ENCODE measurements at places on chromosomes 5 and 9.

DNA sequence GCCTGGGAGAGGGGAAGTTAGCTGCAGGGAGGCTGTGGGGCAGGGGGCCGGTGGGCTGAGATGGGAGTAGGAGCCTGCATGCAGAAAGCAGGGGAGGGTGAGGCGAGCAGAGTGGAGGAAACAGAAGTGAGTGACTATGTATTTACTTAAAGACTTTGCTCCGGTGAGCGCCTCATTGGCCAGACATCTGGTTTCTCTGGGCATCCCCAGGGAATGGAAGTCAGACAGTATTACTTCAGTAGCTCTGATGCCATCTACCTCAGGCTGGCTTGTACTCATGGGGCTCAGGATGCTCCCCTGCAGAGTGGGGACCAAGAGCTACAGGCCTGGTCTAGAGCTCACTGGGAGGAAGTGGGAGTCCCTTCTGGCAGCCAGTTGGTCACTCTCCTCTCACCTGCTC is 78.2 kb upstream of the ARAP3 start:
- DNase-seq = no peak

GRCh38 chr5:62011089-62011664 is 294.8 kb upstream of the KIF2A start:
- DNase-seq = no peak

GRCh38 chr5:59099270-59099994 is 516.6 kb downstream of the RAB3C start:
- peak; percentile 39 for DNase-seq

- no peak for DNase-seq
Measured at GRCh38 chr9:34505370-34506120, 17.2 kb downstream of the ENHO start.

DNA sequence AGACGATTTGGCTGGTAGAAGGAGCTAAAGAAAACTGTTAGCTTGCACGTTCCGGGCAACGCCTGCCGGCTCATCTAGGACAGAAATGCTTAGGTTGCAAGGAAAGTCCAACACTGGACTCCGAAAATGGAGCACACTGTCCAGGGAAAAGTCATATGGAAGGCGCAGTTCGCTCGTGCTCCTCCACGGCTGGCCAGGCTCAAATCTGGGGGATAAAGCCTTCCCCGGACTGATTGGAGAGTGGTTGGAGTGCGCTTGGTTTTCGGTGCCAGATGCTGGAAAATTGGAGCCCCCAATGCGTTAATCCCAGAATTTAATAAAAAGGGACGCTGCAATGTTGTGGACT is 955 bp downstream of the CDH6 start:
- DNase-seq = peak; percentile 38

GRCh38 chr5:68141494-68141893 is 74.1 kb upstream of the PIK3R1 start:
- DNase-seq = peak; percentile 31

GRCh38 chr9:21558615-21559401 is 76.7 kb upstream of the IFNE start:
- DNase-seq = peak; percentile 67

GRCh38 chr5:51392689-51393199 is 9.5 kb downstream of the ISL1 start:
- DNase-seq = no peak

DNA sequence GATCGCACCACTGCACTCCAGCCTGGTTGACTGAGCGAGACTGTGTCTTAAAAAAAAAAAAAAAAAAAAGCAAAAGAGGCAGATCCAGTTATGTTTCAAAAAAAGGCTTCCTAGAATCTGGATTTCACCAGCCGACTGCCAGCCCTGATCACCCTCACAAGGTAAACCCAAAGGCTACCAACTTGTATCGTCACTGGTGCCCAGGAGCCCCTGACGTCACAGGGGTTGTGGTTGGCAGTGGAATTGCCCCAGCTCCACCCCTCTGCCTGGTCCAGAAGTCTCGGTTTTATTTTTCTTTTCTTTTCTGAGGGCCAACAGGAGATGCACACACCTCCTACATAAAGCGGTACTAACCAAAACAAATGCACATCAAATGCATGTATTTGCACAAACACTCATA is 6.0 kb upstream of the LMX1B start:
- no peak for DNase-seq

- no peak for DNase-seq
Measured at GRCh38 chr5:107517185-107518033, 153.3 kb downstream of the EFNA5 start.

DNA sequence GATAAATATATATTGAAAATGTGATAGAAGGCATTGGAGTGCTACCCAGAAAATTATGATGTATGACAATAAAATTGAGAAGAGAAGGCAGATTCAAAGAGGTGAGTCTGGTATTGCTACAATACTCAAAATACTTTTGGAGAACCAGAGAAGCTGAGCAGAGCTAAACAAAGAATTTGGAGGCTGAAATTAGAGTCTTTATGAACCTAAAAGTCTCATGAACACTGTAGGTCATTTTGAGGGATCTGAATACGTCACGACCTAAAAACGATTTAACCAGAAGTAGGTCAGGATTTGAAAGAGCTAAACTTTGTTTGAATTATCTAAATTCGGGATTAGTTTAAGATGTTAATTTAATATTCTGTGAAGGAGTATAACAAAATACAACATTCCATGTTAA is 182.4 kb upstream of the CDH9 start:
- no peak for DNase-seq

GRCh38 chr9:35177520-35177919 is 15.7 kb downstream of the UNC13B start:
- no peak for DNase-seq

GRCh38 chr5:172142709-172143215 is 45.3 kb downstream of the STK10 start:
- DNase-seq = peak; percentile 16

DNA sequence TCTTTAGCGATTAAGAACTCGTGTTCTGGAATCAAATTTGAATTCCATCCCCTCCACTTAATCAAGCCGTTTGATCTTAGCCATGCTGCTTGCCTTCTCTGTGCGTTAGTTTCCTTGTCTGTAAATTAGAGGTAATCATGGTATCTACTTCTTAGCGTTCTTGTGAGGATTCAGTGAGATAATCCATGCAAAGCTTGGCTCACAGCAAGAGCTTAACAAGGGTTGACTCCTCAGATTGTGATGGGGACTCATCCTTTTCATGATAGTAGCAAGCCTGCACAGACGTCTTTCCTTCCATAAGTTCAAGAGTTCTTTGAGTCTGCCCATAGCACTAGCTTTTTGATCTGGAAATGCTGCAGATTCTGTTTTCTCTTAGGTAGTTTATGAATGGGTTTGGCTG is 72.8 kb downstream of the TRIO start:
- no peak for DNase-seq

DNA sequence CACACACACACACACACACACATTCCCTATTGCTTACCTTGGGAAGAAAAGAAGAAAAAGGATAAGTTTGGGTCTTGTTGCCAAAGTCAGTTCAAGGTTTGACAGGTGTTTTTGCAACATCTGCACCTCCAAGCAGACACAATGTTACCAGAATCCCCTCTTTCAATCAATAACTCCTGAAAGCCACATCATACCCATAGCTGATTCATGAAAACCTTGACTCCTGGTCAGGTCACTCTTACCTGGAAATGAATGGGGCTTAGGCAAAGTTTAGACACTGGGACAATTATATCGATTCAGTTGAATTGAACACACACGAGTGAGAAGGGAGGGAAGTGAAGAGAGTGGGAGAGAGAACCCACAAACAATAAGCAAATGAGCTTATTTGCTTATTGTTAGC is 27.0 kb downstream of the IL9 start:
- DNase-seq = no peak

DNA sequence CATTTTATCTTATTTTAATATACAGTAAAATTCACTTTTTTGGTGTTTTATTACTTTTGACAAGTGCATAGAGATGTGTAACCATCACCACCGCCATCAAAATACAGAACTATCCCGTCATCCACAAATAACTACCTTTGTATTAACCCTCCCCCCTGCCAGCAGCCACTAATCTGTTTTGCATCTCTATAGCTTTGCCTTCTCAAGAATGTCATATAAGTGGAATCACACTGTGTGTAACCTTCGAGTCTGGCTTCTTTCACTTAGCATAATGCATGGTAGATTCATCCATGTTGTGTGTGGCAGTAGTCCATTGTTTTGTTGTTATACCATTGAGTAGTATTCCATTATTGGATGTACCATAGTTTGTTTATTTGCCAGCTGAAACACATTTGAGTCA is 98.8 kb downstream of the BOD1 start:
- DNase-seq = no peak

GRCh38 chr5:53343187-53343586 is 137.2 kb upstream of the FST start:
- peak; percentile 79 for DNase-seq

GRCh38 chr9:18143073-18143745 is 330.7 kb upstream of the ADAMTSL1 start:
- DNase-seq = peak; percentile 28

DNA sequence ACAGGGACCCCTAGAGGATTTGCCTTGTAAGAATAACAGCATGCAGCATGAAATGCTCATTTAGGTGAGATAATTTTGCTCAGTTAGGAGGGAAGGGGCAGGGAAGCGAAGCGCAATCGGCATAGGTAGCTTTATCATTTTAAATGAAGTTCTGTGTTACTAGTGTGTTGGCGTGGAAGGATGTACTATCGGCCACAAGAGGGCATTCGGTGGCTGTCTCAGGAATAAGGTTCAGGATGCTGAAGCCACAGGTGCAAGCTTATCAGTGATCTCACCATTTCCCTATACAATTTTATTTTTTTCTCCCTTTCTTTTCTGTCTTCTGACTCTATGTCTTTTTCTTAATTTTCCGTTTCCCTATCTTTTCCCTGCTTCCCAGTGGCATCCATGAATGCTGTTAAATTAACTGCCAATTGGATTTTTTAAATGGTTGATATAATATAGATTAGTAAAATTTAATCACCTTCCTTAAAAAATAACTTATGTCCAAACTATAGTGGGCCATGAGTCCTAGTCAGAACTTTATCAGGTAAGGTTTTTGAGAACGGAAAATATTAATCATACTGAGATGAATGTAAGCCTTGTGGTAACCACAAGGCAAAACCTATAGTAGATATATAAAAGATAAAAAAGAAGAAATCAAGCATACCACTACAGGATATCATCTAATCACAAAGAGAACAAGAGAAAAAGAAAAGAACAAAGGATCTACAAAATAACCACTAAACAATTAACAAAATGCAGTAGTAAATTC is 1.2 kb upstream of the INSL6 start:
- peak; percentile 76 for DNase-seq

DNA sequence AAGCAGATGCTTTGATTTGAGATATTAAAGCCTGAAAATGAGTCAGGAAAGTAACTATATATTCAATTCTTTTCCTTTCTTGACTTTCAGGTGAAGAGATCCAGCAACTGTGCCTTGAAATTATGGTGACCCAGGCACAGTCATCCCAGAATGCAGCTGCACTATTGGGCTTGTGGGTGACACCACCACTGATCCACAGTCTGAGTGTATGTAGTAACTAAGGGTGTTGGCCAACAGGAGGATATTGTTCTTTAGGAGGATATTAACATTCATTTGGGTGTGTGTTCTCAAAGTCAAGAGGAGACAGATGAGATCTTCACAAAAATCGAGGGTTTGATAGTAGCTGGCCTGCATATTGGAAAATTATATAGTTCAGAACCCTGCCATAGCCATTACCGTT is 53.2 kb downstream of the HACD4 start:
- DNase-seq = no peak

GRCh38 chr9:116792271-116792670 is 105.2 kb downstream of the TRIM32 start:
- no peak for DNase-seq

DNA sequence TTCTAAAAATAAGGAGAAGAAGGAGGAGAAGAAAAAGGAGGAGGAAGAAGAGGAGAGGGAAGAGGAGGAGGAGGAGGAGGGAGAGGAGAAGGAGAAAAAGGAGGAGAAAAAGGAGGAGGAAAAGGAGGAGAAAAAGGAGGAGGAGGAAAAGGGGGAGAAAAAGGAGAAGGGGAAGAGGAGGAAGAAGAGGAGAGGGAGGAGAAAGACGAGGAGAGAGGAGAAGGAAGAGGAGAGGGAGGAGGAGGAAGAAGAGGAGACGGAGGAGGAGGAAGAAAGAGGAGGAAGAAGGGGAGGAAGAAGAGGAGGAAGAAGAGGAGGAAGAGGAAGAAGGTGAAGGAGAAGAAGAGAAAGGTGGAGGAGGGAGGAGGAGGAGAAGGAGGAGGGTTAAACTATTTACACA is 210.2 kb upstream of the TRPM3 start:
- DNase-seq = no peak

GRCh38 chr9:34383904-34384303 is 7.2 kb upstream of the MYORG start:
- no peak for DNase-seq
